ENCODE measurements at places on chromosomes 1 and 21.

DNA sequence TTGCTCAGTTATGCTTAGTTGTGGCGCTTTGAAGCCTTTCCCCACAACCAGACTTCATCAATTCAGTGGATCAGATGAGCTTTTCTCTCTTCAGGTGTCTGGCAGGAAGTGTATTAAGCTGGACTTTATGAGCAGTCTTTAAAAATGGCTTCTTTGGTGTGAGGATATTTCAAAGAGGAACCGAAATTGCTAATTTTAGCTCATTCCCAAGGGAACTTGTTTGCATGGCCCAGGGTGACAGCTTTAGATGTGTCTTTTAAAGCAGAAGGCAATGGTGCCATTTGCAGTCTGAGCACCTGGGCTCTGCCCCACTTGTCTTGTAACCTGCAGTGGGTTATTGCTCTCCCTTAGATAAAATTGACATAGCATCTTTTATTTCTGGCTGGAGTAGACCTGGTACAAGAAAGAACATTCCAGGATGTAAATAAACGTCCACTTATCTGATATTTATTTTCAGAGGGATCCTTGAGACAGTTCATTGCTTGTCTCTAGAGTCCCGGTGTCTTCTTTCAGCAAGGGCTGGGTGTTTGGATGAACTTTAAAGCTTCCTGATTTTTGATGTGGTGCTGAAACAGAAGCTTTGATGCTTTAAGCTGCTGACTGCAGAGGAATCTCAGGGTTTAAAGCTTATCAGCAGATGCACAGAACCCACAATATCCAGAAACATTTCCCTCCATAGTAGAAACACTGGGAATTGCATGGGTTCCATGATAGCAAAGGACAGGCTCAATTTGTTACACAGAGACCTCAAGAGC lies 241.7 kb downstream of the ADGRL2 start:
- DNase-seq: no peak

- DNase-seq: no peak
These were observed 34.1 kb upstream of the NRIP1 start for GRCh38 chr21:15098908-15099307.

- DNase-seq: no peak
These were observed 41.2 kb downstream of the CNST start for GRCh38 chr1:246607462-246607861.

GRCh38 chr1:92993581-92993980 lies 32.3 kb upstream of the DIPK1A start:
- DNase-seq: no peak

GRCh38 chr1:12341667-12342066 lies 111.8 kb downstream of the VPS13D start:
- DNase-seq: no peak

DNA sequence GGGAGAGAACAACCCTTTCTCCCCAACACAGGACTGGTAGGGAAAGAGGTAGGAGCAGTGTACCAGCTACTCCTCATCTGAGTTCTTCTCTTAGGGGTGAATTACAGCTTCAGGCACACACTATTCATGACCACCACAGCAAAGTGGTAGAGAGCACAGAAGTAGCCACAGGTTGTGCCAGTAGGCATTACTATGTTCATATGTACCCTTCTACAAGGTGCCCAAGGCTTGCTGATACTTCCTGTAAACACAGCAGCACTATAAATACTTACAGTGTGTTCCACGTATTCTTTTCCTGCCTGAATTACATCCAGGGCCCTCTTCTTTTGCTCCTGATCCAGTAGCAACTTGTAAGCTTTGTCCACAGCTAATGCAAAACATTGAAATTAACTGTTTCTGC lies 23.1 kb downstream of the DNAJC8 start:
- DNase-seq: no peak

DNA sequence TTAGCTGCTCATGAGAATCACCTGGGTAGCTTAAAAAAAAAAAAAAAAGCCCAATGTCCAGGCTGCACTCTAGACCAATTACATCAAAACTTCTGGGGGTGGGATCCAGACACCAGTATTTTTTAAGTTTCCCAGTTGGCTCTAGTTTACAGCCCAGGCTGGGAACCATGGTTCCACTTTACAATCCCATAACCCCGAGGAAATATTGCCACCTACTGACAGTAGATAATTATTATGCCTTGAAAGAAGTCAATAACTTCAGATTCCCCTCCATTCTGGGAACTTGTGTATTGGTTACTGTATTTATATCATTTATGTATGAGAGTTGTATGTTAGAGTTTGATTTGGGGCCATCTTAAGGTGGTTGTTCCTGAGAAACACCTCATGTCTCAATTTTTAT lies 100.2 kb downstream of the SPATA46 start:
- no peak for DNase-seq
